ENCODE measurements at places on chromosomes 3 and 15. TPM values are rescaled to one million over a fixed set of nuclear protein-coding genes. Genes with fewer than 3 reads are reported as not detected.

GRCh38 chr3:139292711-139293664, 50.8 kb upstream of the MRPS22 start:
- H3K27ac ChIP-seq = no peak overlapping the region
- peaks cover 9% of the 10 kb centered on the region for H3K27me3 ChIP-seq
- no peak overlapping the region for H3K4me3 ChIP-seq
- no peaks in the 10 kb centered on the region for H3K36me3 ChIP-seq

- no peak for DNase-seq
- peaks cover 28% of the 10 kb centered on the region for H3K27me3 ChIP-seq
- peaks cover 10% of the 10 kb centered on the region for H3K4me1 ChIP-seq
- H3K27ac ChIP-seq = no peak overlapping the region
- H3K36me3 ChIP-seq = no peaks in the 10 kb centered on the region
- no peak overlapping the region for H3K4me3 ChIP-seq
These were observed 91.2 kb downstream of the AQP9 start for GRCh38 chr15:58229297-58229768.

DNA sequence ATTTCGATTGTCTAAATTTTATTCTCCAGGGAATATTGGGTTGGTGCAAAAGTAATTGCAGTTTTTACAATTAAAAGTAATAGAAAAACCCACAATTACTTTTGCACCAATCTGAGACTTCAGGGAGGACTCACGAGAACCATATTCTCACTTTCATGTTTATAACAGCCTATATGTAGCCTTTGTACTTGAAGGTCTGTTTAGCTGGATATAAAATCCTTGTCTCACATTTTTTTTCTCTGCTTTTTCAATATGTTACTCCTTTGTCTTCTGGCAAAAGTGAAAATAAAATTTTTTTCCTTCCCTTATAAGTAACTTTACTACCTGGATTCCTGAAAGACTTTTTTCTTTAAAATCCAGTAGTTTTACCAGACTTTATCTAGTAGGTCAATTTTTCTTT, 9.2 kb downstream of the SIDT1 start:
- no peak for DNase-seq
- no peaks in the 10 kb centered on the region for H3K27me3 ChIP-seq
- no peak overlapping the region for H3K4me3 ChIP-seq
- peaks cover 61% of the 10 kb centered on the region for H3K36me3 ChIP-seq

DNA sequence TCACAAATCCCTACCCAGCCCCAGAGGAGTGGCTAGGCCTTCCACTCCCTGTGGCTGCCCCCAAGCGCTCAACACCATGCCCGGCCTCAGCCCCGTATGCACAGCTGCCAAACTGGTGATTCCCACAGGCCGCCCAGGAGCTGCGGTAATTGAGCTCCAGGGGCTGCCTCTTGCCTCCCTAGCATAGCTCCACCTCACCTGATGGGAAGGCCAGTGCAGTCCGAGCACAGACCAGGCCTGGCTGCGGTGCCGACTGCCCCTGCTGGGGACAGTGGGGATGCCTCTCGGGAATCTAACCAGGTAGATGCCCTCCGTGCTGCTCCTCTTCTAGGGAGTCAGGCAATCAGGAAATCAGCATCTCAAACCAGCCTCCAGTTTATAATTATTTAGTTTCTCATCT, 25.9 kb downstream of the SCN5A start:
- H3K4me3 ChIP-seq = no peak overlapping the region
- no peak for DNase-seq
- H3K27ac ChIP-seq = no peak overlapping the region

DNA sequence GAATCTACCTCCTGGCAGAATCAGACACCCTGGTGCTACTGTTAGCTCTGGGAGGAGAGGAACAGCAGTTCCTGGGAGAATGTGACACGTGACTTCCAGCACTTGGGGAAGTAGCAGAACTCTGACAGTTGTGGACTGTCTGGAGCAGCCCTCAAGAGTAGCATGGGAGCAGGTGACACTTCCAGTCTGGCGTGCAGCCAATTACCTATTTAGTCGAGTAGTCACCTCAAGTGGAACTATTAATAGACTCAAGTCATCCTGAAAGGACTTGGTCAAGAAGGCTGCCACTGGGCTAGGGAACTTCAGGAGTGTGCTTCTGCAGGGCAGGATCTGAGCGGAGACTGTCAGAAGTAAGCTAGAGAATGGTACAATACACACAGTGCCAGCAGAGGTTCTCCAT, 62.3 kb downstream of the MTHFS start:
- no peak overlapping the region for H3K27ac ChIP-seq
- H3K4me3 ChIP-seq = no peak overlapping the region
- no peaks in the 10 kb centered on the region for H3K27me3 ChIP-seq

DNA sequence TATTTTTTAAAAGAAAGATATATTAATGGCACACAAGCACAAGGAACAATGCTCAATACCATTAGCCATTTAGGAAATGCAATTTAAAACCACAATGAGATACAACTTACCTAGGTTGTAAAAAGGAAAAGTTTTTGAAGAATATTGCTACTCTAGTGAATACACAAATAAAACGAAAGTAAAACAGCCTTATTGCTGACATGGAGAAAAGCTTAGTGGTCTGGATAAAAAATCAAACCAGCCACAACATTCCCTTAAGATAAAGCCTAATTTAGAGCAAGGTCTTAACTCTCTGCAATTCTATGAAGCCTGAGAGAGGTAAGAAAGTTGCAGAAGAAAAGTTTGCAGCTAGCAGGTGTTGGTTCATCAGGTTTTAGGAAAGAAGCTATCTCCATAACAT, 892.7 kb upstream of the ALCAM start:
- no peak overlapping the region for H3K27ac ChIP-seq
- no peaks in the 10 kb centered on the region for H3K27me3 ChIP-seq
- no peaks in the 10 kb centered on the region for H3K36me3 ChIP-seq
- H3K4me3 ChIP-seq = no peak overlapping the region

GRCh38 chr3:9142362-9142761, 107.1 kb downstream of the SRGAP3 start:
- peaks cover 21% of the 10 kb centered on the region for H3K27me3 ChIP-seq
- no peak overlapping the region for H3K4me3 ChIP-seq
- no peaks in the 10 kb centered on the region for H3K36me3 ChIP-seq
- no peak overlapping the region for H3K27ac ChIP-seq

DNA sequence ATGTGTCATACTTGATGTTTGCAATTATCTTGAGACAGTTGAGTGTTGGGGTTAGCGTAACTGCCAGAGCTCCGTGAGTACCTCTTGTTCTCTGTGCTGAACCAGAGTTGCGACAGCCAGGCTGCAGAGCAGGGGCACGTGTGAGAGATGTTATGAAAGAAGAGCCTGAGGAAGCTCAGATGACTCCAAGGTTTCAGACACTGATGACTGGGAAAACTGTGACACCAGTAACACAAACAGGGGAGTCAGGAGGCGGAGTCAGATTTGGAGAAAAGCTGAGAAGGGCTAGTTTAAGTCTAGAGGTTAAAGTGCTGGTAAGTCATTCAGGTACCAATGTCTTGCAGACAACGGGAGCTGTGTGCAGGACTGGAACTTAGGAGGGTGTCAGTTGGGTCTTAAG, 45.0 kb downstream of the BLM start:
- H3K27me3 ChIP-seq = no peaks in the 10 kb centered on the region
- H3K4me3 ChIP-seq = no peak overlapping the region
- peaks cover 68% of the 10 kb centered on the region for H3K36me3 ChIP-seq
- no peak overlapping the region for H3K27ac ChIP-seq
- DNase-seq = no peak

DNA sequence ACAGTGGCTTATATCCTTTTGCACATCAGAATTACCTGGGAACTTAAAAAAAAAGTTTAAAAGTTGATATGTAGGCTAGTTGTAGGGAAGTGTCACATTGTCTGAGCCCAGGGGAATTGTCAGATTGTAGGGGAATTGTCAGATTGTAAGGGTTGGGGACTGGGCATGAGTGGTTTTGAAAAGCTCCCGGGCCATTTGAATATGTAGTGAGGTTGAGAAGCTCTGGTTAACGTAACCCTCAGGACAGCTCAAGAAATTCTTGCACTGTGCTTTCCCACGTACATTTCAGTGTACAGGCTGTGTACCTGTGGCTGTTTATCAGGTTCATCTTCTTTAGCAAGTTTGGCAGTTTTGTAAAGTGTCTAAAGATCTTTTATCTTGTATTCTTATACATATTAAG, 107.0 kb downstream of the FNDC3B start:
- no peak for DNase-seq
- H3K36me3 ChIP-seq = no peaks in the 10 kb centered on the region
- H3K4me3 ChIP-seq = no peak overlapping the region
- no peak overlapping the region for H3K27ac ChIP-seq
- peaks cover 34% of the 10 kb centered on the region for H3K4me1 ChIP-seq

- no peak for DNase-seq
- H3K36me3 ChIP-seq = no peaks in the 10 kb centered on the region
- H3K27me3 ChIP-seq = peaks cover 45% of the 10 kb centered on the region
- no peaks in the 10 kb centered on the region for H3K4me1 ChIP-seq
These were observed 36.1 kb downstream of the BNC1 start for GRCh38 chr15:83248151-83249029.

DNA sequence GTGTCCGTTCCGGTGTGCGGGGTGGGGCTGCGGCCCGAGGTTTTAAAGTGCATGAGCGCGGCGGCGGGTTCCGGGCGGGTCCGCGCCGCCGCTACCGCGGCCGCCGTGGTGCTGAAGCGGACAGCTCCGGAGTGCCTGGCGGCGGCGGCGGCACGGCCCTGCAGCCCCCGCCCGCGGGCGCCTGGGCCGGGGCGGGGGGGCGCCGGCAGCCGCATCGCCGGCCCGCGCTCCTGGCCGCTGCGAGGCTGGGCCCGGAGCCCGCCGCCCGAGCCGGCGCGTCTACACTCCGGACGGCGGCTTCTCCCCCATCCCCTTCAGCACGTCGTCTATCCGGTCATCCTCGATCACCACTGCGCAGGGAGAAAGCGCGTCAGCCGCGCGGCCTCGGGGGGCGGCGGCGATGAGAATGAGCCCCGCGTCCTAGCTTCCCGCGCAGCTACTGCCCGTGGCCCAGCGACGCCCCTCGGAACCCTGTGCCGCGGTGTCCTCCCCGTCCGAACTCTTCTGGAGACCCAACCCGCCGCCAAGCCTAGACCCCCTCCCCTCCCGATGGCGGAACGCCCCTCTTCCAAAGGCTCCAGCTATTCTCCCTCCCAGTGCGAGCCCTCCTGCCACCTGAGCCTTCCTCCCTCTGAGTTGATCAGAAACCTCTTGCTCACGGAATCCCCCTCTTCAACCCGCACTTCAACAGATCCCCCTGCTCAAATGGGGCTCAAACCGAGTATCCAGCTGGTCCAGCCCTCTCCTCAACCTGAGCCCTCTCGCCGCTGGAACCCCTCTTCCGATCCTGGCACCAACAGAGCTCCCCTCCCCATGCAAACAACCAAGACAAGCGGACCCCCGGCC, 1.3 kb downstream of the CAMK2N2 start:
- H3K36me3 ChIP-seq = peaks cover 5% of the 10 kb centered on the region
- DNase-seq = peak; percentile 43
- H3K4me1 ChIP-seq = peaks cover 25% of the 10 kb centered on the region
- H3K4me3 ChIP-seq = peak overlapping the region; percentile 62
- H3K27me3 ChIP-seq = peaks cover 39% of the 10 kb centered on the region

GRCh38 chr3:46695177-46695961, 1.9 kb upstream of the ALS2CL start:
- H3K4me1 ChIP-seq = peaks cover 40% of the 10 kb centered on the region
- no peaks in the 10 kb centered on the region for H3K36me3 ChIP-seq
- H3K27ac ChIP-seq = peak overlapping the region; percentile 77

DNA sequence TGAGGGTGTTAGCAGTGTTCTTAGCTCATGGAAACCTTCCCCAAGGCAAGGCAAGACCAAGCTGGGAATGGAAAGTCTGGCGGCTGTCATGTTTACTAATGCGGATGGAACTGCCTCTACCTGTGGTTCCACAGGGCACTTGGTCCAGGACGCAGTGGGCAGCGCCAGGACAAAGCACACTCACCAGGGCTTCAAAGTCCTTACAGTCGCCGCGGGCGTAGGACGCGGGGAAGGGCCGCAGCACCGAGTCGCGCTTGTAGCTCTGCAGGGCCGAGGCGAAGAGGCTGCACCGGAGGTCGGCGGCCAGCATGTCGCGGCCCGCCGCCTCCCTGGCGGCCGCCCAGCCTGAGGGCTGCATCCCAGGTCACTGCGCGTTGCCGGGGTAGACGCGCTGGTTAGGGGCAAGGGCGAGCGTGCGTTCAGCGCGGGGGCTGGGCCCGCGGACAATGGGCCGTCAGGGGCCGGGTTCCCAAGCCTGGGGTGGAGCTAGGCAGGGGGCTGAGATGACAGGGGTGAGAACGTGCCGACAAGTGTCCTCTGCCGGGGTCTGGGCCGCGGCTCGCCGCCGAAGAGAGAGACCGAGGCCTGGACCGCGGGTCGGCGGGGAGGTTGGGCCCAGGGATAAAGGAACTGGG, 497 bp downstream of the PARP16 start:
- H3K4me1 ChIP-seq = peaks cover 35% of the 10 kb centered on the region
- H3K27ac ChIP-seq = peak overlapping the region; percentile 78
- peak overlapping the region; percentile 81 for H3K4me3 ChIP-seq
- no peaks in the 10 kb centered on the region for H3K27me3 ChIP-seq

GRCh38 chr3:195897081-195897852, 11.1 kb downstream of the TNK2 start:
- peak overlapping the region; percentile 97 for H3K27ac ChIP-seq
- DNase-seq = no peak
- peaks cover 65% of the 10 kb centered on the region for H3K4me1 ChIP-seq
- H3K27me3 ChIP-seq = no peaks in the 10 kb centered on the region
- H3K36me3 ChIP-seq = peaks cover 6% of the 10 kb centered on the region
- H3K4me3 ChIP-seq = peak overlapping the region; percentile 88

GRCh38 chr3:9881441-9881840, 1.4 kb upstream of the CIDEC start:
- H3K4me1 ChIP-seq = no peaks in the 10 kb centered on the region
- no peak overlapping the region for H3K27ac ChIP-seq
- no peaks in the 10 kb centered on the region for H3K36me3 ChIP-seq
- no peak for DNase-seq
- peaks cover 3% of the 10 kb centered on the region for H3K27me3 ChIP-seq

Gene RBPMS2
- not detected for total RNA-seq

Gene GATM
- 2.2 TPM for total RNA-seq

Gene IQCF5
- not detected for total RNA-seq

Gene KLHL40
- total RNA-seq = not detected

Gene SEMA6D
- not detected for total RNA-seq

Gene FSTL1
- total RNA-seq = 0.35 TPM

Data from activated CD4-positive, alpha-beta memory T cell treated with anti-CD3 and anti-CD28 coated beads, Interleukin-2, amount 10 ng/mL, durations not matched to agents 7 days and 5 days (primary cell).